ENCODE measurements at places on chromosomes 4 and X.
A peak's percentile ranks its signal among the peaks of the same experiment; 100 is the strongest.

DNA sequence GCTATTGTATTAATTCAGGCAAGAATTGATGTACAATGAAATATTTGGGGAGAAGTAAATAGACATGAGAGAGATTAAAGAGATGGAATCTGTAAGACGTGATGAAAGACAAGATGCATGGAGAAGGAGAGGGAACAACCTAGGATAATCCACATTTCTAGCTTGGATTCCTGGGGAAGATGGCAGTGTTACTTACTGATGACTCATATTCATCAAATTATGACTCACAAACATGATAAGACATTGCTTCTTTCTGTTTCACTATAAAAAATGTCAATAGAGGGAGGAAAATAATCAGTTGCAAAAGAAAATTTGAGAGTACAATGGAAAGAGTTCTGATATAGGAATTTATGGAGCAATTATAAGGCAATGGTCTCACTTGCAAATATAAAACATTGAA lies 104.1 kb upstream of the BMP3 start:
- no peak for DNase-seq

- no peak for DNase-seq
Measured at GRCh38 chr4:83124111-83124780, 9.7 kb upstream of the PLAC8 start.

DNA sequence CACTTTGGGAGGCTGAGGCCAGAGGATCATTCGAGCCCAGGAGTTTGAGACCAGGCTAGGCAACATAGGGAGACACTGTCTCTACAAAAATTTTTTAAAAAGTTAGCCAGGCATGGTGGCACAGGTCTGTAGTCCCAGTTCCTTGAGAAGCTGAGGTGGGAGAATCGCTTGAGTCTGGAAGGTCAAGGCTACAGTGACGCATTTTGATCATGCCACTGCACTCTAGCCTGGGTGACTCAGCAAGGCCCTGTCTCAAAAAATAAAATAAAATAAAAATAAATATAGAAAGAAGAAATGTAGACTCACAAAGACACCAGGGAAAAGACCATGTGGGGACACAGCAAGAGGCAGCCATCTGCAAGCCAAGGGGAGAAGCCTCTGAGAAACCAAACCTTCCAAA lies 42.3 kb upstream of the SLC7A3 start:
- DNase-seq: no peak

DNA sequence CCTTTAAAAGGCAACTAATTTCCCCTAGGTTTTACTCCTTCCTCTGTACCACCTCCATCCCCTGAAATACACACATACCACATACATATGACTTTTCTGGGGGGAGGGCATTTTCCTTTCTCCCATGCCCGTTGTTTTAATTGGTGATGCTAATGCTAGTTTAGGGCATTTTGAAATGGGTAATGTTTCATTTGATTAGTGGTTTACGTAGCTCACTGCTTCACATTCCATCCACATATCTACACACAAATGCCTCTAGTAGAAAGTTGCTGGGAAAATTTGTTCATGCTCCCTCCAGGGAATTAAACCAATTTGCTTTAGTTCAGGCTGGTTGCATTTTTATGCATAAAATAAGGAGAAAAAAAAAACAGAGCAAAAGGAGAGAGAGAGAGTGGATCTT lies 231.2 kb downstream of the FRAS1 start:
- DNase-seq: no peak

DNA sequence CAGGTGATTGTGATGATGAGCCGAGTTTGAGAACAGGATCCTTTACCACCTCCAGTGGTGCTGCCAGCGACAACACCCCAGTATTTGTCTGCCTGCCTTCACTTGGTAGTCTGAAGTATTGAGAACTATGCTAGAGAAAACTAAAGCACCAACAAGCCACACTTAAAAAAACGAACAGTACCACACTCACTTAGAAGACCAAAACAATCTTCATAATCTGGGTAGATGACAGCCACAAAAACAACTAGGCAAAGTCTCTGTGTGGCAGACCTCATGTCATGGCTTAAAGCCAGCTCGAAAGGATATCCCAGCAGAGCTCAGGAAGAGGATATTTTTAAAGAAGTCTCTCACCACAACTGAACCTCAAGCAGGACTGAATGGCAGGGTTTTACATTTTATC lies 236.0 kb downstream of the GPC3 start:
- no peak for DNase-seq

DNA sequence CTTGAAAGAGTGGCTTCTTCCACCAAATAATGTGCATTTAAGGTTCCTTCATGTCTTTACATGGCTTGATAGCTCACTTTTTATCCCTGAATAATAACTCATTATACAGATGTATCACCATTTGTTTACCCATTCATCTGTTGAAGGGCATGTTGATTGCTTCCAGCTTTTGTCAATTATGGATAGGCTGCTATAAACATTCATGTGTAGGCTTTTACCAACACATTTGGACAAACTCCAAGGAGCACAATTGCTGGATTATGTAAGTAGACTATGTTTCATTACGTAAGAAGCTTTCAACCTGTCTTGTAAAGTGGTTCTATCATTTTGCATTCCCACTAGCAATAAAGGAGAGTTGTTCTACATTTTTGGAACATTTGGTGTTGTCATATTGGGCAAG lies 2637.0 kb downstream of the PCDH7 start:
- no peak for DNase-seq

DNA sequence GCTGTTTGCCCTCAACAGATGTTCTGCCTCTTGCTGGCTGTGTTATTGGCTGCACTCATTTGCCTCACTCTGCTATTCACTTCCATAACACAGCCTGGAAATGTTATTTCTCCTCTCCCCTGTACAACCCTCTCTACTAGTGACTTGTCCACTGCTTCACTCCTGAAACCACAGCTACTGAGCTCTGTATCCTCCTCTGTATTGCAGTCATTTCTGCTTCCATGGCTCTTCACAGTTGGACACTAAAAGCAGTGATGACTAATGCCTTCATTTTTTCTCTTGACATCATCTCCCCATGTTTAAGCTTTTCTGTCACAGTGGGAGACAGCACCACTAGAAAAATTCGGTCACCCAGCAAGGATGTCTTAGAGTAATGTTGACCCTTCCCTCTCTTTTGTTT lies 123.0 kb upstream of the PPP1R2C start:
- no peak for DNase-seq

DNA sequence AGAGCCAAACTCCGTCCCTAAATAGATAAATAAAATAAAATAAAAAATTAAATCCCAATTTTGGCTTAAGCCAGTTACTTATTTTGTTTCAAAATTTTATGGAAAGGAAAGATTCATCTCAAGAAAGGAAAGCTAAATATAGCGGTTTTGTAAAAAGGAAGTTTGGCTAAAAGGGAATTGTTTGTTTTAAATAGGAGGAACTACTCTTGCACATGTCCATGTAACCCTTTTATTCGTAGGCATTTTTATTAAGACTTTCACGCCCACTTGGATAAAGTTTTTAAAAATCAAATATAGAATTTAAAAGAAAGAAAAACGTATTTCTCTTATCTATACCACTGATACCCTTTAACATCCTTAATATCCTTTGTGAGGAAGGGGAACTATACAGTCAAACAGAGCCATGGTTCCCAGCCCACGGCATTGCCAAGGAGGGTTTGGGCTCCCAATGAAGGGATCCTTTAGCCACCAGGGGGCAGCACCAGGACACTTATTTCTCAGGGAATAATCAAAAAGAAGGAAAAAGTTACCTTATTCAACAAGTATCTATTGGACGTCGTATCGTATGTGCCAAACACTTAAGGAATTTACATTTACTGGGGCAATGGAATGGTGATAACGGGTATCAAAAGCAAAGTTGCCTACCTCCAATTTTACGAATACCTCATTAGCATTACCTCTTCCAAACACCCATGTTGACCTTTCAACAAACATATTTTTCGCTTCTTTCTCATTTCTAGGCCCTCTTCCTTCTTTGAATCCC lies 27.7 kb downstream of the CDKN2AIP start:
- no peak for DNase-seq

- no peak for DNase-seq
Measured at GRCh38 chr4:37138789-37139188, 105.8 kb upstream of the NWD2 start.

GRCh38 chr4:152571770-152572169 lies 35.9 kb upstream of the FBXW7 start:
- DNase-seq: no peak

DNA sequence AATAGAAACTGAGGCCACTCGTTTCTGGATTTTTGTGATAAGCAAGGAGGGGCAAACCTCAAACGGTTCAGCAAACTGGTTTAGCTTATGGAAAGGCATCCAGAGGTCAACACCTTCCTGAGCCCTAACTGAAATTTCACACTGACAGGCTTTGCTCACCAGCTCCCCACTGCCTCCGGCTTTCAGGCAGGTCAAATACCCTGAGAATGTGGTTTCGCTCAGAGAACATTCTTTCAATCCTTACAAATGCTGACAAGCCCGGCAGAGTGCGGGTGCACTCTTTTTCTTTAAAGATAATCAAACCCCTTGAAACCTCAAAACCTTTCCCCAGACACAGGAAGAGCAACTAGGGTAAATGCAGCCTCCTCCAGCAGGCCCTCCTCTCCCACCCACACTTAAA lies 41.5 kb downstream of the CD40LG start:
- no peak for DNase-seq

DNA sequence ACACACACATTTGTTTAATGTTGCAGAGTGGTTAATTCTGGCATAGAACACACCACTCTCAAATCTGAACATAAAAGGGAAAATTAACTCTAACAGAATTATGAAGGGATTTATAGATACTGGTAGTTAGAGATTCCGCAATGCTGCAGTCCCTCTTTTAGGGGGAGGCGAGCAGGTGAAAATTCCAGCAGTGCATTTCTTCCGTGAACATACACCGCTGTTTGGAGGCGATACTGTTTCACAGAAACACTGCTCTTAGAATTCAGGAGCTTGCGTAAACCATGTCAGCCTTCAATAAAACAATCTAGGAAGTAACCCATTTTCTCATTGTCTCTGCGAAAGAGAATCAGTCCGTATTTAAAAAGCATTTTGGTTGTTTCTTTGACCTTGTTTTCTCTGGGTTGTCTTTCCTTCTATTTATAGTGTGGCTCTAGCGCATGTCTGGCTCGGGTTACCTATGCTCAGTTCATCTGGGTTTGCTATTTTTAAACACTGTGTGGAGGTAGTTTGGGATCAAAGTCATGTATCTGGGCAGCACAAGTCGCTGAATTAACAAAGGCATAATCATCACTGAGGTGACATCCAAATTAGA lies 90.4 kb downstream of the GPAT3 start:
- DNase-seq: no peak

DNA sequence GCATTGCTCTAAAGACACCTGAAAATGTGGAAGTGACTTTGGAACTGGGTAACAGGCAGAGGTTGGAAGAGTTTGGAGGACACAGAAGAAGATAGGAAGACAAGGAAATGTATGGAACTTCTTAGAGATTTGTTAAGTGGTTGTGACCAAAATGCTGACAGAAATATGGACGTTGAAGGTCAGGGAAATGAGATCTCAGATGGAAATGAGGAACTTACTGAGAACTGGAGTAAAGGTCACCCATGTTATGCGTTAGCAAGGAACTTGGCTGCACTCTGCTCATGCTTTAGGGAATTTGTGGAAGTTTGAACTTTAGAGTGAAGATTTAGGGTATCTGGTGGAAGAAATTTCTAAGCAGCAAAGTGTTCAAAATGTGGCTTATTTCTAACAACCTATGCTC lies 99.4 kb downstream of the FAM13A start:
- DNase-seq: no peak

- no peak for DNase-seq
Measured at GRCh38 chr4:55323375-55323774, 22.7 kb upstream of the SRD5A3 start.

- DNase-seq: peak; percentile 21
Measured at GRCh38 chrX:71637848-71638247, 19.5 kb upstream of the CXCR3 start.

- no peak for DNase-seq
Measured at GRCh38 chrX:120269373-120270035, 18.9 kb downstream of the ZBTB33 start.

GRCh38 chr4:86233681-86234080 lies 126.2 kb downstream of the MAPK10 start:
- DNase-seq: no peak

DNA sequence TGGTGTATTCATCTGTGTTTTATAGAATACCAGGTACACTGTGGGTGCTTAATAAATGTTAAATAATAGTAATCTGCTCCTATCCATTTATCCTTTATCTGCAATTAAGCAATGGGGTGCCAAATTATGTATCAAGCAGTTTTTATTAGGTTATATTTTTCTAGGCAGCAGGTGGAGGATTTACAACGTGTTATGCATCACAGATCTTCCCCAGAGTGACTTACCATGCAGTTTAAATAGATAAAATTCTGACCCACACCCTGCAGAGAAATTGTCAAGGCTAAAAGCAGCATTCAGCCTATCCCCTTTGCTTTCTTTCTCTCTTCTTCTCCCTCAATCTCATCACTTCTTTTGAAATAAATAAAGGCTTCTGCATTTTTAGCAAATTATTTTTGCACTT lies 306.4 kb downstream of the CXXC4 start:
- DNase-seq: no peak

DNA sequence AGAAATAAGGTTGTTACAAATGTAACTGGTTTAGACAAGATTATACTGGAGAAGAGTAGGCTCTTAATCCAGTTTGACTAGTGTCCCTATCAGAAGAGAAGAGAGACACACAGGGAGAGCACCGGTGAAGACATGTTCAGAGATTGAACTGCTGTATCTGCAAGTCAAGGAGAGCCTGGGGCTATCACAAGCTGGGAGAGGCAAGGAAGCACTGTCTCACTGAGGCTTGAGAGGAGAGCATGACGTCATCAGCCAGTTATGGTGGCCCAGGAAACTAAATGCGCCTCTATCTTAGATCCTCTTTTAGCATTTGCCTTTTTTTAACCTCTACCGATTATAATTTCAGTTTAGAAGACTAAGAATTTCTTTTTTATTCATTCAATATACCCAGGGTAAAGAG lies 583.4 kb downstream of the TRAM1L1 start:
- DNase-seq: no peak

DNA sequence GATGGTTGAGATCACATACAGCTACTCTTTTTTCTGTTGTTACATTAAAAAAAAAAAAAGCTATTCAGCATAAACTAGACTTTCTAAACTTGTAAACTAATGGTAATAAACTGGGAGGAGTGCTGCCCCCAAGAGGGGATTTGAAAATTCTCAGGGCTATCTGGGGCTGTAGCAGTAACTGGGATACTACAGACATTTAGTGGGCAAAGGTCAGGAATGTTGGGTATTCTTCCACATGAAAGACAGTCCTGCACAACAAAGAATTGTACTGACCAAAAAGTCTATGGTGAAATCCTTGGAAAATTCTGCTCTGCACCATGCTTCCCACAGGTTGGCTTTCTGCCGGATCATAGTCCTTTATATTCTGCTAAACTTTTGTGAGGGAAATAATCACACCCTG lies 232.6 kb upstream of the BOD1L1 start:
- no peak for DNase-seq

- DNase-seq: no peak
Measured at GRCh38 chr4:88759895-88760290, 62.3 kb upstream of the NAP1L5 start.

- no peak for DNase-seq
Measured at GRCh38 chr4:139540161-139540560, 15.9 kb downstream of the SETD7 start.

GRCh38 chr4:121898150-121898549 lies 27.9 kb upstream of the BBS7 start:
- DNase-seq: no peak

Data from AG09309 (cell line).